ENCODE measurements at places on chromosomes 3 and 15.
A peak's percentile ranks its signal among the peaks of the same experiment; 100 is the strongest.

DNA sequence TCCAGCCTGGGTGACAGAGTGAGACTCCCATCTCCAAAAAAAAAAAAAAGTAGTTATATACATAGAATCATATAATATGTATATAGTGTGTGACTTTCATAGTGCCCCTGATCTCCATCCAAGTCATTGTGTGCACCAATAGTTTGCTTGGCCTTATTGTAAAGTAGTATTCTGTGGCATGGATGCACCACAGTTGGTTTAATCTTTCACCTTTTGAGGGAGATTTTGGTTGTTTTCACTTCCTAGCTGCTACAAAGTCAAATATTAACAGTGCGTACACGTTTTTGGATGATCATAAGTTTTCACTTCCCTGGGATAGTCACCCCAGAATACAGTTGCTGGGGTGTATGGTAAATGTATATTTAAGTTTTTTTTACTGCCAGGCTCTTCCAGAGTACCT is 162.8 kb downstream of the PTPRG start:
- DNase-seq = no peak

- DNase-seq = no peak
Observed at GRCh38 chr3:58793938-58794337, 127.4 kb upstream of the FAM3D start.

DNA sequence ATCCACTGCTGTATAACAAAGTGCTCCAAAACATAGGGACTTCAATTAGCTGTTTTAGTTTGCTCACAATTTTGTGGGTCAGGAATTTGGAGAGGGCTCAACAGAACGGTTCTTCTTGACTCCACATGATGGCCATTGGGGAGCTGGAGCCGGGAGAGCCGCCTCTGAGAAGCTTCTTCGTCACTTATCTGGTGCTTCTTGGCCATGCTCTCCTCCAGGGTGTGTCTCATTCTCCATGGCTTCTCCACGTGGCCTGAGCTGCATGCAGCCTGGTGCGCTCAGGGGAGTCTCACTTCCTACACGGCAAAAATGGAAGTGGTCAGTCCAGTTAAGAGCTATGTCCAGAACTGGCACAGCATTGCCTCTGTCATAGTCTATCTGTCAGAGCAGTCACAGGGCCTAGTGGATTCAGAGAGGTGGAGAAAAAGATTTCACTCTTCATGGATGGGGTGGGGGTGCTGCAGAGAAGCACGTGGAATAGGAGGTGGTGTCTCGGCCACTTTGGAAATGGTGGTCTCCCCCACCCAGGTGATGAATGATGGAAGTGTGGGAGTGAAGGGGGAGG is 26.3 kb upstream of the PRR23E start:
- no peak for DNase-seq

DNA sequence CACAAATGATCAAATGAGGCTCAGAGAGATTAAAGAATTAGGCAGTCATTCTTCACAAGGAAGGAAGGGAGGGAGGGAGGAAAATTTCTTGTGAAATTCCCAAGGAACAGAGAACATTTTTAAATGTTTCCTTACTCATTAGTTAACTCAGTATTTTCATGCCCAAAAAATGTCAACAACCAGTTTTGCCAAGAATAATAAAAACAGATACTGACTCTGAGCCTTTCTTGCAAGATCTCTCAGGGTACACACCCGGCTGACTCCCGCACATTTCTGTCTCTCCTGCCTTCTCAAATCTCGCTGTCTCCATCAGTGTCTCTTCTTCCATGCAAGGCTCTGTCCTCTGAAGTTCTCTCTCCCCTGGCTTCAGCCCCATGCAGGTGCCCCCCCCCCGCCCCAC is 265.9 kb downstream of the TJP1 start:
- no peak for DNase-seq

GRCh38 chr3:87246662-87247429 is 19.7 kb downstream of the CHMP2B start:
- DNase-seq = no peak

- DNase-seq = no peak
Observed at GRCh38 chr3:127549826-127550467, 40.6 kb downstream of the TPRA1 start.

- no peak for DNase-seq
Observed at GRCh38 chr3:27081992-27082607, 287.1 kb downstream of the NEK10 start.

GRCh38 chr15:95168152-95168551 is 936.8 kb downstream of the MCTP2 start:
- DNase-seq = no peak

DNA sequence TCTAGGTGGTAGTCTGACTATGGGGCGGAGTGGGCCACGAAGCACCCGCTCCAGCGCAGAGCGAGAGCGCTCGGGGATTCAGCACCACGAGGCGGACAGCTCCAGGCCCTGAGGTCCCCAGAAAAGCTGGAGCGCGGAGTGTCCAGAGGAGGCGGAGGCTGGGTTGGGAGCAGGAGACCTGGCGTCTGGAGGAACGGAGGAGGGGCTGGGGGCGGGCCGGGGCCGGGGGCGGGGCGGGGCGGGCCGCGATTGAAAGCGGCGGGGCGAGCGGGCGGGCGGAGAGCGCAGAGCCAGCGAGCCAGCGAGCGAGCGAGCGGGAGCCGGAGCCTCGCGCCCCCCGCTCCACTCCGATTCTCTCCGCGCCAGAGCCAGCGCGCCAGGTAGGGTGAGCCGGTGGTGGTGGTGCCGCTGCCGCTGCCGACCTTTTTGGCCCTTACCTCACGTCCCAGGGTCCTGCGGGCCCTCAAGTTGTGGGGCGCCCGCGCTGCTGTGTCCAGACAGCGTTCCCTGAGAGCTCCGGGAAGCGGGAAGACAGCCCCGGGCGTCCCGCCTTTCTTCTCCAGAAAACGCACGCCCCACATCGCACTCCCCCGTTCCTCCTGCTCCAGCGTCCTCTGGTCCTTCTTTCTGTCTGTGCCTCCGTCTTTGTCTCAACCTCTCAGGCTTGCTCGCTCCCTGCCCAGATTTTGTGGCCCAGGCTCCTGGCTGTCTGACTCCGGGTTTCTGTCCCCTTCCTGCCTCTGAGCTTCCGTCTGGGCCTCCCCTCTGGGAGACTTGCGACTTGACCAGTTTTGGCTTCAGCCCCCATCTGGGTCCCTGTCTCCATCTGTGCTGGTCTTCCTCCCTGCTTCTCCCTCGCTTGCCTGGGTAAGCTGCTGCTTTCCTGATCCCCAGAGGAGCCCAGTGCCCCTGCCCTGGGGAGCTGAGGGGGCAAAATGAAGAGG is at the start of gene GRM2:
Gene GRM2 (plus strand): TSS at position 281 of the 944 bp plus-strand sequence. CDS start 1,916 bp downstream, outside the sequence.
- DNase-seq = peak; percentile 89

- DNase-seq = no peak
Observed at GRCh38 chr15:35603301-35603700, 57.3 kb upstream of the DPH6 start.

DNA sequence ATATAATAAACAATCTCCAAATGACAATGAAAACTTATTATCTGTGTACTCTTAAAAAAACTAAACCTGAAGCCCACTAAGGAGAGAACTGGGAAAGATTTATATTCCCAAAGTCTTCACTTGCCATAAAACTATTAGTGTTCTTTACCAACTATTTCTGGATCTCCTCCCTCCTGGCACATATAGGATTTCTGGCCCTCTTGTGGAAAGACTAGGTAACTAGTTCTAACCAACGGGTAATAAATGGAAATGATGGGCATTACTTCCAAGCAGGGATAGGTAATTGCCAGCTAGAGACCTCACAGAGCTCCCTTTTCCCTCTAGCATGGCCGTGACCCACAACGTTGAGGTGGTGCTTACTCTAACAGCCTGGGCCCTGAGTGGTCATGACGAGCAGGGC is 110.1 kb downstream of the DNAH12 start:
- no peak for DNase-seq

GRCh38 chr3:81716870-81717509 is 44.5 kb downstream of the GBE1 start:
- no peak for DNase-seq

GRCh38 chr3:13561376-13561775 is 12.5 kb downstream of the FBLN2 start:
- DNase-seq = no peak

GRCh38 chr15:52624262-52624661 is 54.9 kb downstream of the ATOSA start:
- DNase-seq = no peak

DNA sequence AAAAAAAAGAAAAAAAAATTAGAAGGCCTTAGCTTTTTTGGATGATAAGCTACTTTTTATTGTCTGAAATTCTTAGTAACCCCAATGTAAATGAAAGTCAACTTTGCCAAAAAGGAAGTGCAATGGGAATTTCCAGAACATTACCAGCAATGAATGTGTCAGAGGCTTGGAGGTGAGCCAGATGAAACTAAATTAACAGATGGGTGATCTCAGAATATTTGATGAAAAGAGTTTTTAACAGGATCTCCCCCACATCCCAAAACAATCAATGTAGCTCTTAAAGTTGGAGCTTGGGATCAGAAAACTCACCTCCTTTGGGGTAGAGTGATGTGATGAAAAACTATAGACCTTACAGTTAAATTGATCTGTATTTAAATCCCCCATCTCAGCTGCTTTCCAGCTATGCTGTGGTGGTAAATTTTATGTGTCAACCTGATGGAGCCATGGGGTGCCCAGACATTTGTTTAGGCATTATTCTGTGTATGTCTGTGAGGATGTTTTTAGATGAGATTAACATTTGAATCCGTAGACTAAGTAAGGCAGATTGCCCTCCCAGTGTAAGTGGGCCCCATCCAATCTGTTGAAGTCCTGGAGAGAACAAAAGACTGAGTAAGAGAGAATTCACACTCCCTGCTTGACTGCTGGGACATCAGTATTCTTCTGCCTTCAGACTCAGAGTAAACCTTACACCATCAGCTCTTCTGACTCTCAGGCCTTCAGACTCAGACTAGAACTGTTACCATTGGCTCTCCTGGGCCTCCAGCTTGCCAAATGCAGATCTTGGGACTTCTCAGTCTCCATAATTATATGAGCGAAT is 84.3 kb upstream of the TNFSF10 start:
- DNase-seq = no peak

- no peak for DNase-seq
Observed at GRCh38 chr3:171420667-171421066, 39.5 kb downstream of the TNIK start.

DNA sequence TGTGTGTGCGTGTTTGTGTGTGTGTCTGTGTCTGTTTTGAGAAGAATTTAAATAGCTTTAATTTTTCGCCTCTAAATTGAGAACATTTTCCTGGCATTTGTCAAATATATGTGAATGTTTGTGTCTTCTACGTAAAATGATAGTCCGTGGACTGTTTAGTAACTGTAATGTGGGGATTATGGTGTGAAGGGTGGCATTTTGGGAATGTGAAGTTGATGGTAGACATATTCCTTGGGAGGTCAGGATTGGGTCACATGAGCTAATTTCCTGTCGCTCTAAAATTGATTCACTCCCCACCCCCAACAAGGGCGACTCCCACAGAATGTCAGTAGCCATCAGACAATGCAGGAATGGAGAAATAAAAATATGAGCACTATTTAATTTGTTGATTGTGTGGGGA is 107.3 kb downstream of the ITPR1 start:
- DNase-seq = no peak

DNA sequence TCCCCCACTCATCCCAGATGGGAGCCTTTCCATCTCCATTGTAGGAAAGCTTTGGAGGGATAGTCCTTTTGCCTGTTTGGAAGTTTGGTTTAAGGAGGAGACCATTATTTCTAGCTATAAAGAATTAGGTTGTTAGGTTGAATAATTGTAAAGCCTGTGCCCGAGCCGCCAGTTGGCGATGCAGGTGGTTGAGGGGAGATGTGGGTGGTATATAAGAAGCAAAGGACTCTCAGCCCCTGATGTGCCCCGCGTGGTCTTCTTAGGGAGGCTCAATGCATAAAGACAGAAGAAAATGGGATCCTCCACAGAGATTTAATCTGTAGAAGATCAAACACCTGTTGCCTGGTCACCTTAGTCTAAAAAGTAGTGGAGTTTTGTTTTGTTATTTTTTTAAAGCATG is 55.7 kb downstream of the CHDH start:
- DNase-seq = no peak

DNA sequence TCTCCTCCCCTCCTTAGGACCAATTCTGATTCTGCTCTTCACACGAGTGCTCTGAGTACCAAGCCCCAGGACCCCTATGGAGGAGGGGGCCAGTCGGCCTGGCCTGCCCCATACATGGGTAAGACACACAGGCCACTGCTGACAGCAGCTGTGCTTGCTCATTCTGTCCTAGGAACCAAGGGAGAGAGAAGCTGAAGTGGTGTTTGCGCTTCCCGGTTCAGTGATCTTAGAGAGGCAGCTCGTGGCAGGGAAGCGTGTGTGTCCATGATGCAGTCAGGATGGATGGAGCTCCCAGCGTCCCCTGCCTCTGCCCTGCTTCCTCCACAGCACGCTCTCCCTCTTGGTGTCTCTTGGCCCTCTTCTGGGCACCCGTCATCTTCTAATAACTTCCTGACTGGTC is 77.6 kb downstream of the CRTC3 start:
- DNase-seq = no peak

GRCh38 chr3:139187648-139188047 is 143.0 kb upstream of the PRR23C start:
- DNase-seq = no peak

DNA sequence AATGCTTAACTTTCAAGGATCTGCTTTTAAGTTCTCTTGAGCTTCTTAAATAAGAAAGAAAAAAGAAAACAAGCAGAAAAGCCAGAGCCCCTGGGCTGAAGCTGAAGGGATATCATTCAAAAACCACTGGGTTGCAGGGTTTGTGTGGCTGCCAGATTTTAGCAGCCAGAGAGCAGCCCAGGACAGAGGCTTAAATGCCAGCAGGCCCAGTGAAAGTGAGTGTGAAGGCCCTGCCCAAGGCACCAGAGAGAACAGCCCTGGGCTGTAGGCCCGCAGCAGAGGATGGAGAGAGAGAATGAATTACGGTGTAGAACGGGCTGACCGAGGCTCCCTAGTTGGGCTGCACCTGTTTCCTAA is 106.3 kb upstream of the BOC start:
- no peak for DNase-seq

GRCh38 chr15:43881944-43882343 is 55.1 kb downstream of the WDR76 start:
- DNase-seq = no peak

DNA sequence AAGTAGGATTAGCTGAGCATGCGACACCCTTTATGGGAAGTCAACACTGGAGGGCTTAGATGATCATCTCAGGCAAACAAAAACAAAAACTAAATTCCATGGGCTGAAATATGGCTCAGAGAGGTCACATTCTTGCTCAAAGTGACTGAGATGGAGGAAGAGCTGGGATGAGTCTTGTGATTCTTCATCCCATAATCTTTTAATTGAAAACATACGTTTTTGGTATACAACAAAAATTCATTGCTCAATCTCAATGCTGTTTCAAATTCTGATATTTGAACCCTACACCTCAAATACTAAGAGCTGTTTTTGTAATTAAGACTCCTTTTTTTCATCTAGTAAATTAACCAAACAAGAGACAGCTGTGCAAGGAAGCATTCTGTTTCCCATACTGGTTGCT is 257.0 kb downstream of the NR1D2 start:
- DNase-seq = no peak

GRCh38 chr3:134485075-134485717 is 589 bp downstream of the ANAPC13 start:
- DNase-seq = peak; percentile 31

Data from neuronal stem cell (in vitro differentiated cells).